ENCODE measurements at places on chromosomes 3 and 15.

DNA sequence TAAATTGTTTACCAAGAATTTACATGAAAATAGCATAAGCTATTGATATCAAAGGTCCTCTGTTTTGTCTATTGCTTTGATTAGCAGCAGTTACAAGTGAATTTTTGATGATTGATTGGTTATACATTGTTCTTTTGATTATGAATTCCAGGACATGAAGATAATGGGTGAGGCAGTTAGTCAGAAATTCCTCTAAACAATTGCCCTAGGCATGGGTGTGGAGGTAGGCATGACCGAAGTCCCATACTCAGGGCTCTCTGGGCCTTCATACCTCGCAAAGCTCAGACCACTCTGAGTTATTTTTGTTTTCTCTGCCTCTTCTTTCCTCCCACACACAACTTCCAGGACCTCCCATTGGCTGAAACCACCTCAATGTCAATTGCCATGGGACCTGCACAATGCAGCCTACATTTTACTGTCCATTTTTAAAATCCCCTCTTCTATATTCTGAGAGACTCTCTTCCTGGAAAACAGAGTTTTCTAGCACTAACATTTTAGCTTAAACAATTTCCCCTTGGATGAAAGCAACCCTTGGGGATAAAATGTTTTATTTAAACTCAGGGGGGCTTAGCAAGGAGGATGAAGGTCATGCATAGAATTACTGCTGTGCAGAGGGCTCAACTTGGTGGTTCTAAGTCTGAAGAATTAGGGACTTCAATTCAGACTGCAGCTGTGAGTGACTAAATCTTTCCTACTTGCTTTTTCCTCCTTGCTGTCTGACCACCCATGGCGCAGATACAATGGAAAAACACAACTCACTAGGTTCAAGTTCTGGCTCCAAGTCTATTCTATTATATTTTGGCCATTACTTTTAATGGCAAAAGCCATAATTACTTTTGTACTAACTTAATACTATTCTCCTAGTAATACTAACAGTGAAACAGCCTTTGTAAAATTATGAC is 594.8 kb downstream of the NTRK3 start:
- DNase-seq = no peak

- no peak for DNase-seq
These were observed 46.1 kb downstream of the ROPN1B start for GRCh38 chr3:126015075-126015474.

DNA sequence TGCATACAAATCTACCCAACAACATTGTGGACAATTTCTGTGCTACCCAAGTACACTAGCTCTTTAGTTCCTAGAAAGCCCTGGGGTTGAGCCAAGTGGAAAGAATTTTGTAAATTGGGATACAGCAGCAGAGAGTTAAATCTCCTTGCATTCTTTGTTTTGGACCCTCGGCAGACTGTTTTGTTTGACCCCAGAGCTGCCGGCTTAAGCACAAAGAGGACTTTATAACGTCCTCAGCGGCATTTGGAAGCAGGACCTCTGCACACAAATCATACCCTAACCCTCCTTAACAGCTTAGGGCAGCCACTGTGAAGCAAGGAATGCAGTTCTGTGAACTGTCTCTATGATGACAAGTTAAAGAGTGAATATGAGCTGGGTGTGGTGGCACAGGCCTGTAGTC is 415.3 kb downstream of the CNTN4 start:
- DNase-seq = no peak

DNA sequence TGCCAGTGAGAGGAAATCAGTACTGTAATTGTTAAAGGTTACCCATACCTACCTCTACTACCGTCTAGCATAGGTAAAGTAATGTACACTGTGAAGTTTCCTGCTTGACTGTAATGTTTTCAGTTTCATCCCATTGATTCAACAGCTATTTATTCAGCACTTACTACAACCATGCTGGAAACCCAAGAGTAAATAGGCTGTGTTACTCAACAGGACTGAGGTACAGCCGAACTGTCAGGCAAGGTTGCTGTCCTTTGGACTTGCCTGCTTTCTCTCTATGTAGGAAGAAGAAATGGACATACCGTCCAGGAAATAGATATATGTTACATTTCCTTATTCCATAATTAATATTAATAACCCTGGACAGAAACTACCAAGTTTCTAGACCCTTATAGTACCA is 265.5 kb downstream of the NR2F2 start:
- no peak for DNase-seq

GRCh38 chr15:40349163-40349562 is 1.7 kb upstream of the PHGR1 start:
- no peak for DNase-seq

DNA sequence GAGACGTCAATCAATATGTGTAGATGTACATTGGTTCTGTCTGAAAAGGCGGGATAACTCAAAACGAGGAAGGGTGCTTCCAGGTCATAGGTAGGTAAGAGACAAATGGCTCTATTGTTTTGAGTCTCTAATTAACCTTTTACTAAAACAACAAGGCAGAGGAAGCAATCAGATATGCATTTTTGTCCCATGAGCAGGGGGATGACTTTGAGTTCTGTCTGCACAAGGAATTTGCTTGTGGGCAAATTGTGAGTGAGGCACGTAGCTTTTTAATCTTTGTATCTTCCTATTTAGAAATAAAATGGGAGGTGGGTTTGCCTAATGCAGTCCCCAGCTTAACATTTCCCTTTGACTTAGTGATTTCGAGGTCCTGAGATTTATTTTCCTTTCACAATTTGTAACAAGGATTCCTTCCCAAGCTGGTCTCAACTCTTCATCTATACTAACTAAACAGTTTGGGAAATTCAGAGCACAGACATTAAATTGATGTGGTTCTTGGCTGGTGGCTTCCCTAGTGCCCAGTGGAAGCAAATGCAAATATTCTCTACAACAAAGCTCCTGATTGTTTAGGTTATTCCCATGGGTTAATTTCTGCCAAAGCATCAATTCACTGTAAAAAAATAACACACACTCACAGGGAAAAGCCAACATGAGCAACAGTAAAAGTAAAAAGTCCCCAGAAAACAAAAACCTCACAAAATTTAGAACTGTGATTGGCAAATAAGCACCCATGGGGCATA is 738.8 kb upstream of the SGO1 start:
- no peak for DNase-seq

DNA sequence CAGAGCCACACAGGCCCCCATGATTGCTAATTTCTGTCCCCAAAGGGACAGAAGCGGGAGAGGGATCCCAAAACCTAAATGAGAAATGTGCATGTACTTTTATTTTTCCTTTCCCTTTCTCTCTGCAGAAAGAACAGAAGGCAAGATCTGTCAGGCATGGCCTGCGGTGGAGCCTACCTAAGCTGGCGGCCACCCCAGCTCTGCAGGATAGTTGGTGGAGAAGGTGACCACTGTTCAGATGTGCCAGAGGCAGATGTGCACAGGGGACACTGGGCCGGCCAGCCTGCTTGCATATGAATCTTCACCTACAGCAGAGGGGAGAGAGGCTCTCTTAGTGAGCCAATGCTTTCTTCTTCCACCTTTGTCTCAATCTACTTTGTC is 2.1 kb upstream of the AMOTL2 start:
- no peak for DNase-seq

DNA sequence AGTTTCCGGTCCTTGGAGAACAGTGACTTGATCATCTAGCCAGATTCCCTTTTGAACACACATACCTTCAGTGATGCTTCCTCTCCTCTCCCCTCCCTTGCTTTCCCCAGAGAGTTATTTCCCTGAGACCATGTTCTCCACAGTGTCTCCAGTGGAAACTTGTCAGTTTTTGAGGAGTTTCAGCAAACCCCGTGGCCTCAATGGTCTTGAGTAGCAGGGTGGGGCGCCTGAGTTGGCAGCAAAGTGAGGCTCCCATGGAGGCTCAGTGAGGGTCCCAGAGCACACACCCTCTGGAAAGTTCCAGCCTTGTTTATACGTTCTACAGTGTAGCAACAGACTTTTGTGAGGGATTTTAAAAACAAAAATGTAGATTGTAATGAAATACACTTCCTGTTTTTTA is 135.1 kb downstream of the LRRC28 start:
- DNase-seq = no peak

DNA sequence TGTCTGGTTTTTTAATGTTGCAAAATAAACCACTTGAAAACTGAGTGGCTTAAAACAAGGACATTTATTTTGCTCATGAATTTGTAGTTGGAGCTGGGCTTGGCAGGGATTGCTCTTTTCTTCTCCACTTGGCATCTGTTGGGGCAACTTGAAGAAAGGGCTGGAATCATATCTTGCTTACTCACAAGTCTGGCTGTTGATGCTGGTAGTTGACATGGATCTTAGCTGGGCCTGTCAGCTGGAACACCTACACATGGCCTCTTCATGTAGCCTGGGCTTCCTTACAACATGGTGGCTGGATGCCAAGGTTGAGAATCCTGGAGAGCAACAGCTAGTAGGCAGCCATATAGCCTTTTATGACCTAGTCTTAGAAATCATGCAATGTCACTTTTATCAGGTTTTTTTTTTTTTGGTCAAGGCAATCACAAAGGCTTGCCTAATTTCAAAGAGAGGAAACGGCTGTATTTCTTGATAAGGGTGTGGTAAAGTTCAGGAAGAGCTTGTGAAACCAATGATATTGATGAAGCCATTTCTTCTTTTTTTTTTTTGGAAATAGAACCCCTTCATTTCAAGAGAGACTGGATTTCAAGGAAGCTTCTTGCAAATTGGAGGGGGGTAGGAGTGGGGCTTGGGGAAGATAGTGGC is 262.1 kb downstream of the IL20RB start:
- no peak for DNase-seq

DNA sequence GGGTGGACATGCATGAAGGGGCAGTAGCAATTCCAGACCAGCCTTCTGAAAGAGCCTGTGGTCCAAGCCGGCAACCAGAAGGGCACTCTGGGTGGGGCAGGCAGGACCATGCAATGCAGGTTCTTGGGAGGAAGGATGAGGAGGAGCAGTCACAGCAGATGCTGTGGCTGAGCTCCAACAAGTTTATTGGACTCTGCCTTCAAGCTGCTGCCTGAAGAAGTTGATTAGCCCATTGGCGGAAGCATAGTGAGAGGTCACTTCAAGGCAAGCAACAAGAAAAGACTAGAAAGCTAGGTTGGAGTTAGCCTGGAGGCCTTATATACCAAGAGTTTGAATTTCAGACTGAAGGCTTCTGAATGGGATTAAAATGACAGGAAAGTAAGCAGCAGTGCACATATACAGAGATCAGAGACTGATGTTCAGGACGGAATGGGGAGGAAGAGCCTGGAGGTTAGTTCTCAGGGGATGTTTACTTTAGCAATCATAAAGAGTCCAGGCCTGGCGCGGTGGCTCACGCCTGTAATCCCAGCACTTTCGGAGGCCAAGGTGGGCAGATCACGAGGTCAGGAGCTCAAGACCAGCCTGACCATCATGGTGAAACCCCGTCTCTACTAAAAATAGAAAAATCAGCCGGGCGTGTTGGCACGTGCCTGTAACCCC is 39.9 kb downstream of the SFMBT1 start:
- no peak for DNase-seq

DNA sequence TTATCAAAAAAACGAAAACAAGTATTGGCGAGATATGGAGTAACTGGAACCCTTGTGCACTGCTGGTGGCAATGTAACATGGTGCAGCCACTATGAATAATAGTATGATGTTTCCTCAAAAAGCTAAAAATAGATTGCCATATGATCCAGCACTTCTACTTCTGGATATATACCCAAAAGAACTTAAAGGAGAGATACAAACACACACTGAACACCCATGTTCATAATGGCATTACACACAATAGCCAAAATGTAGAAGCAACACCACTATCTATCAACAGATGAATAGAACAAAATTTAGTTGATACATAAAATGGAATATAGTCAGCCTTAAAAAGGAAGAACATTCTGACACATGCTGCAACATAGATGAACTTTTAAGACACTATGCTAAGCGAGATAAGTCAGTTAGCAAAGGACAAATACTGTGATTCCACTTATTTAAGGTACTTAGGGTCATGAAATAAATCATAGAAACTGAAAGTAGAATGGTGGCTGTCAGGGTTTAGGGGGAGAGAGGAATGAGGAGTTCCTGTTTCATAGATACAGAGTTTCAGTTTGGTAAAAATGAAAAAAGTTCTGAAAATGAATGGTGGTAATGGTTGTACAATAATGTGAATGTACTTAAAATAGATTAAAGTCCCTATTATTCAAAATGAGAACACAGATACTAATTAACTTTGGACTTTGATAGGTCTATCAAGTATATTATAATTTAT is 59.4 kb upstream of the IMPG2 start:
- no peak for DNase-seq

DNA sequence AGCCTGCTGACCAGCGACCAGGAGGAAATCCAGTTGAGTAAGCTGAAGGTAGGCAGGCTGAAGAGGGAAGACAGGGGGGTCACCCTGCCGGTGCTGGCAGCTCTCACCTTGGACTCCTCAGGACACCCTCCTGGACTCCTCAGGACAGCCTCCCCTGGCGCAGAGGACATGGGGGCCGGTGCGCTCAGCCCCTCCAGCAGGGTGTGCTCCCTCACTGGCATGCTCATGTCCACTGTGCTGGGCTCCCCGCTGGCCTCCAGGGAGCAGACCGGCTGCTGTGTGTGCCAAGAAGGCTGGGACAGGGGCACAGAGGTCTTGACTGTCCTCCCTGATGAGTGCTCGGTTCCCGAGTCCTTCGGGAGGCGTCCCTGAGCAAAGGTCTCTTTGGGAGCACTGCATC is 183.6 kb downstream of the ATP10A start:
- no peak for DNase-seq

- no peak for DNase-seq
These were observed 45.4 kb downstream of the IGF2BP2 start for GRCh38 chr3:185779461-185779860.

DNA sequence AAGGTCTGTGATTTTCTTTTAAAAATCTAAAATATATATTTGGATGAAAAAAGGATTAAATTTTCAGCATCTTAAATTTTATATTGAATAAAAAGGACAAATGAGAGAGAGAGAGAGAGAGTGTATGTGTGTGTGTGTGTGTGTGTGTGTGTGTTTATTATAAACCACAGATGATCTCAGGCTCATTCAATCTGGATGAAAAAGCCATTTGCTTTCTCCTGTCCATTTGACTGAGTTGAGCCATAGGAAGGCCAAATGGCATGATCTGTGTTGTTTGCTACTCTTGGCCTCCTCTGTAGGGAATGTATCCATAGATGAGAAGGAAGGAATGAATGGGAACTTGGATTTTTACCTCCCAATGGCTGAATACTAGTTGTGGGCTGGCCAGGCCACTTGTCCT is 92.5 kb upstream of the MEX3B start:
- no peak for DNase-seq

DNA sequence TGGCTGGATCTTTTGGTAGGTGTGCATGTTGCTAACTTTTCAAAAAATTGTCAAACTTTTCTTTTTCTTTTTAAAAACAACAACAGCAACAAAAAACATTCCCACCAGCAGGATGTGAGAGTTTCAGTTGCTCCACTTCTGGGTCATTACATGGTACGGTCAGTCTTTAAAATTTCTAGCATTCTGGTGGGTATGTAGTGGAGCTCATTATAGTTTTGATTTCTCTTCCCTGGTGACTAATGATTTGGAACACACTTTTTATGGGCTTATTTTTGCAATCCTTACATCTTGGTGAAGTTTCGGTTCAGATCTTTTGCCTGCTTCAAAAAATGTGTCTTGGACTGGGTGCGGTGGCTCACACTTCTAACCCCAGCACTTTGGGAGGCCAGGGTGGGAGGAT is 19.3 kb downstream of the ATP1B3 start:
- no peak for DNase-seq

- DNase-seq = no peak
These were observed 2.1 kb upstream of the GNAT1 start for GRCh38 chr3:50189274-50189673.

Measured in T-helper 1 cell (primary cell).